Right renal cortex interstitium (tissue), 3 donors: ENCODE measurements at places on chromosomes 5 and 9. TPM values are rescaled to one million over a fixed set of nuclear protein-coding genes. Genes with fewer than 3 reads are reported as not detected.

- DNase-seq = no peak
Observed at GRCh38 chr5:52950686-52951085, 38.5 kb upstream of the ITGA2 start.

GRCh38 chr5:101102506-101102905 is 199.4 kb upstream of the ST8SIA4 start:
- DNase-seq = no peak

PCDHGA2 gene
- 6.8 TPM for polyA plus RNA-seq

BTNL8 gene
- 0.44 TPM for polyA plus RNA-seq

CHSY3 gene
- 4.6 TPM for polyA plus RNA-seq

DNA sequence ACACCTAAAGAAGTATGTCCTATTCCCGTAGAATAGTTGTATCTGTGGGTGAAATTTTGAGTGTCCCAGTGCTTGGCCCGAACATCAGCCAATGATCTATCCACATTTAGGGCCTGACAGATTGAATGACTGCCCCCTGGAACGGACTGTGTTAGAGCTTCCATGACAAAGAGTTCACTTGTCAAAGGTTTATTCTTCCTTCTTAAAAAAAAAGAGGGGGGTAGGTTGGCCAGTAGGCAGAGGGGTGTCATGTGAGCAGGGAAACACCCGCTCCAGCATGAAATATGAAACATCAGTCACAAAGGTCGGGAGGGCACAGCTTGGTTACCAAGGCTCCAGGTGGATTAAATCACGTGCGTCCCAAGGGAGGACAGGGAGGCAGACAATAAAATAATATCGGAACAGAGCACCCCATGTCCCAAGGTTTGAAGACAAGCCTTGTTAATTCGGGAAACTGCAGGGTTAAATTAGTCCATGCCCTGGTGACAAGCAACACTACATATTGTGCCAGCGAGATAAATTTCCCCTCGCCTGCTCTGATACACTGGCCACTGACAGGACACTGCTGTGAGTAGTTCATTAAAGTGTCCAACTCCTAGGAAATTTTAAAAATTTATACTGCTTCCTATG is 401.2 kb downstream of the IRX1 start:
- DNase-seq = no peak

GRCh38 chr9:120654272-120654671 is 60.0 kb downstream of the MEGF9 start:
- no peak for DNase-seq

IL11RA gene
- 48.8 TPM for polyA plus RNA-seq

GRCh38 chr9:114524247-114524681 is 19.0 kb upstream of the WHRN start:
- no peak for DNase-seq

PRR16 gene
- polyA plus RNA-seq = 2.9 TPM

DNA sequence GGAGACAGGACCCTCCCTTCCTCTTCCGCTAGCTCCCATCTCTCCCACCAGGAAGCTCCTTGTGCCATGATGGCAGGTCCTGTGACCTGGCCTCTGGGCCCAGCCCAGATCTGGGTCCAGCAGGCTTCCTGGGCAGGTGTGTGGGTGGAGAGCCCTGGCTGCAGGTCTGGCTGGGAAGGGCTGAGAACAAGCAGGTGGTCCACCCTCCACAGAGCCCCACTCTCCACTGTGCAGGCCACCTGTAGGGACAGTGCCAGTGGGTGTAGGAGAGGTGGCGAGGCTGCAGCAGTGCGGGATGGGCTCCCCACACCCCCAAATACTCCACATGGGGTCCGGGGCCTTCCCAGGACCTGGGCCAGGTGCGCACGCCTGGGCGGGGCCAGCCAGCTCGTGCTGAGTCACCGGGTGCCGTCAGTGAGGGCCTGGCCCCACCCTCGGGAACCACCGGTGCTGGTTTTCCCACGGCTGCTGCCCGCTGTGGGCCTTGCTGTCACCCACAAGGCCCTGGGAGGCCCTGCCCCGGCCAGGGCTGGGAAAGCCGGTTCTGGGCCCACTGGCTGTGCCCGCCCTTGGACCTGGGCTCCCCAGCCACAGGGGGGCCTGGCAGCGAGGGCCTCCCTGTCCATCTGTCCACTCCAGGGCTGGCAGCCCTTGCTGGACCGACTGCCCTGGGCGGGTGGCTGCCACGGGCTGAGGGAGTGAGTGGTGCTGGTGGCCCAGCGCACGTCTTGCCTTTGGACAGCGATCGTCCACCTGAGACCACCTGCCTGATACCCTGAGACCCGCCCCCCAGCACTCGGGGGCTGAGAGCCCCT is 9.3 kb upstream of the NRARP start:
- no peak for DNase-seq

- DNase-seq = no peak
Observed at GRCh38 chr5:58922461-58923171, 339.7 kb downstream of the RAB3C start.

PCDHGA7 gene
- 2.2 TPM for polyA plus RNA-seq

- no peak for DNase-seq
Observed at GRCh38 chr5:92552206-92553160, 1028.5 kb downstream of the NR2F1-AS1 start.

DNA sequence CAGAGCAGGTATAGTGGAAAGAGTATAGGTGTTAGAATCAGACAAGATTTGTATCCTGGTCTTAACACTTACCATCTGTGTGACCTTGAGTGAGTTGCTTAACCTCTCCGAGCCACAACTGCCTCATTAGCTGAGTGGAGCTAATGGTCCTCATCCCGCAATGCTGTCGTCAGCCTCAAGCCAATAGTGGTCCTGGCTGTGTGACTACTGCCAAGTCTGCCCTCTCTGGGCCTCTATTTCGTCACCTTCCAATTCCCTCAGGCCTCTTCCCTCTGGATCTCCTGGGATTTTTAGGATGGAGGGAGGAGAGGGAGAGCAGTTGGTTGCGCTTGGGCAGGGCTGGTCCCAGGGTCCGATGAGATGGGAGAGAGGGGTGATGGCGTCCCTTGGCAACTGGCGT is 41.6 kb downstream of the STOM start:
- DNase-seq = no peak

DNA sequence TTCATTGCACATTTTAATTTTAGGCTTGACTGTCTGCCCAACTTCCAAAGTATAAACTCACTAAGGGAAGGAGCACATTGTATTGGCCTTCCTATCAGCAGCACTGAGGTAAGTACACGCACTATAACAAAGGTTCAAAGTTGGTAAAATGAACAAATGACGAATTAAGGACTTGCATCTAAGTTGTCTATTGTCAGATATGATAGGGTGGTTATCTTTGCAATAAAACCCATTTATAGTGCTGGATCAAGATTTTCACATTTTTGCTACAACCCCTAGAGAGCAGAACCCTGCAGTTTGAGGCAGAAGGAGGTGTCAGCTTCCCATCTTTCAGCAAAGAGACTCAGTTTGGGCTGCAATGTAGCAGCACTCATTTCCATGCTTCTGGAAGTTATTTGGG is 5.1 kb downstream of the HOMER1 start:
- DNase-seq = no peak

DNA sequence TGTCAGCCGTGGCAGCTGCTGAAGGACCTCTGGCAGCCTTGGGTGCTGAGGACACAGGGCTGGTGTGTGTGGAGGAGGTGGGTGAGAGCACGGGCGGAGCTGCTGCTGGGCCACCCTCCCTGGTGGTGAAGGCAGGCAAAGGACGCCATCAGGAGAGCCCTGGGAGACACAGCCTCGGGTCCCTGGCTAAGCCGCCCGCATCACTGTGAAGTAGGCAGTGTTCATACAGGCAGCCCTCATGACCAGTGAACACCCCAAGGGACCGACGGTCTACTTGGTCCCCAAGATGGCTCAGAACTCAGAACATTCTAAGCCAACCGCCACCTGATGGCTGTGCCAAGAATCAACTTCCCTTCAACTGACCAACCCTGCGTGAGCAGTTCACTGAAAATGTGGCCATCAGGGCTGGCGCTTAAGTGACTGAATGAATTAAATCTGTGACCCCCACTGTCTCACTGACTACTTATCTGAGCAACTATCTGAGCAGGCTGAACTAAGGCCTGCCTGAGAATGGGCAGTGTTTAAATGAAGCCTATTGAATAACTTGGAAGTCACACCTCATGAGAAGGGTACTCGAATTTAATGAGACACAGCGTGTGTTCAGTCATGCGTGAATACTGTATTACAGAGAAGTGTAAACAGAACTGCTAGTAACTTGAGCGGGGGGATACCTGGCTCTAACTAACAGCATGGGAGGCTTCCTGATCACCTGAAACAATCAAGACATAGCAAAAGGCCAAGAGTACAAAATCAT is 54.7 kb upstream of the SIMC1 start:
- DNase-seq = peak; percentile 54

- no peak for DNase-seq
Observed at GRCh38 chr9:6029604-6030274, 14.3 kb upstream of the RANBP6 start.

GADD45G gene
- polyA plus RNA-seq = 2.5 TPM

DNA sequence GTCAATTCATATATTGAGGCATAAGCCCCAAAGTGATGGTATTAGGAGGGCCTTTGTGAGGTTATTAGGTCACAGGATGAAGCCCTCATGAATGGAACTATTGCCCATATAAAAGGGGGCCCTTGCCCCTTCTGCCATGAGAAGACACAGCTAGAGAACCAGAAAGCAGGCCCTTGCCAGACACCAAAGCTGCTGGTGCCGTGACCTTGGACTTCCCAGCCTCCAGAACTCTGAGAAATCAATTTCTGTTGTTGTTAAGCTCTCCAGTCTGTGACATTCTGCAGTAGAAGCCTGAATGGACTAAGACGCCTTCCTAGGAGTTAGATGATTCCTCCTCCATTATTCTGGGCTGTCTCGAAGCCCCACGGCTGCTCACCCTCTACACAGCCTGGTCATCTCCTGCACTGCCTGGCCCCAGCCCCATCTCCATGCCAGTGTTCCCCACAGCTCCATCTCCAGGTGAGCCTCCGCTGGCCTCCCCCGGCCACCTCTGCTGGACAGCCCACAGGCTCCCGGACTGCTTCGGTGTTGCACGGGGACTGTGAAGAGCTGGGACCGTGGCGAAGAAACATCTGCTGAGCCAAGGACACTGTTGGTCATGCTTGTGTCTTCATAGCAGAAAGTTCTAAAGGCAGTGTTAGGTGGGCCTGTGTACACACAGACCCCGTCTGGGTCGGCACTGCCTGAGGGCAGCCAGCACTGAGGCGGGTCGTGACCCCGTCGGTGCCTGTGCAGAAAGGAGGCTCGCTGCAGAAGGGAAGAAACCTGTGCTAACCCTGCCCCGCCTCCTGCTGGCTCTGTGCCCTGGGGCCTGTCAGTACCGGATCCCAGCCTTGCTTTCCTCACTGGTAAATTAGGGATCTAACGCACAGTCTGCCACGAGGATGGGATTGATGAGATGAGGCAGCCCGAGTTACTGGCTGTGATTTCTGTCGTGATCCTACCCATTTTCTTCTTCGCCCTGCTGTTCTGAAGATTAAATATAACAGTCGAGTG is 55.1 kb upstream of the CNOT6 start:
- no peak for DNase-seq

TICAM2 gene
- 3.2 TPM for polyA plus RNA-seq

- no peak for DNase-seq
Observed at GRCh38 chr5:79193643-79194042, 42.3 kb upstream of the JMY start.

DNA sequence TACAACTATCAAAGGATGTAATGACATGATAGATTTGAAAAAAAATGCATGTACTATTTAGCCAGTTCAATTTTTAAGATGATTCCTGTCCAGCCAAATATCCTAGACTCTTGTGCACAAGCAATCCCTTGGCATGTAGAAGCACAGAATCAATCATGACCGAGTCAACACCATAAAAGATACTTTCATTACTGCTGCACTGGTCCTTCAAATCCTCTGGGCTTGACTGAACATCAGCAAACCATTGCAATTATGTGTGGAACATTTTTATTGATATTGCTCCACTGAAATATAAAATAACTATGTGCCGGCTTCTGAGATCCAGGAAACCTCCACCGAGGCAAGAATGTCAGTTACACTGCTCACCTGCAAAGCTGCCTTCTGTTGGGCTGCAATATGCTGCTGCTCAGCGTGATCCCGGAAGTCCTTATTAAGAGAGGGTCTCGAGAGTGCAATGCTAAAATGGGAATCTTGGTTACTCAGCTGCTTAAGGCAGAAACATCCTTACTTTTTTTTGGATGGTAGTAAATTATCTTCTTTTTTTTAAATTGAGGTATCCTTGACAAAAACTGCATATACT is 28.7 kb downstream of the INIP start:
- no peak for DNase-seq
